ENCODE measurements at places on chromosomes 3 and 15. TPM values are rescaled to one million over a fixed set of nuclear protein-coding genes. Genes with fewer than 3 reads are reported as not detected.

Gene SENP8
- 3.8 TPM for polyA plus RNA-seq

Gene C2CD4A
- polyA plus RNA-seq, result not detected

Gene MELTF
- polyA plus RNA-seq, result 1.1 TPM

Gene RARB
- polyA plus RNA-seq, result 0.11 TPM

Gene ANKUB1
- not detected for polyA plus RNA-seq

Gene TRPC1
- 5.1 TPM for polyA plus RNA-seq

Gene RNF7
- 234 TPM for polyA plus RNA-seq

Gene GOLGA8Q
- polyA plus RNA-seq, result not detected

Gene CAMP
- polyA plus RNA-seq, result not detected

Data from GM23248 (cell line).